T-helper 9 cell (primary cell): ENCODE measurements at places on chromosomes 2 and 18.

DNA sequence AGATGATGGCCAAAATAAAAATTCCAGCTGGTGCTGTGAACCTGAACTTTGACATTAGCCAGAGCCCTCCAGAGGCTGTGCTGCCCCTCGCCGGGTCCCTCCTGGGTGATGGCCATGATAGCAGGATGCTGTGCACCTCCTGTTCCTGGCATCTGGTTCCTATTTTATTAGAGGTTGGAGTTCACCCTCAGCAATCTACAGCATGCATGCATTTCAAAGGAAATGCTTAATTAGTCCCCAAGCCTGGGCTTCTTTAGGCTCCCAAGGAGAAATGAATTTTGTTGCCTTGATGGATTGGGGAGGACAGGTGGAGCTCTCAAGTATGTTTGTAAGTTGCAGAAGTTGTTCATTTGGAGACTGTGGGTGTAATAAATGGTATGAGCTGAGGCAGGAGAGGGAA lies 166.9 kb downstream of the GLI2 start:
- DNase-seq, result no peak

- DNase-seq, result no peak
Measured at GRCh38 chr2:43318791-43319190, 92.4 kb upstream of the ZFP36L2 start.

- DNase-seq, result no peak
Measured at GRCh38 chr2:177058747-177059146, 153.8 kb upstream of the HNRNPA3 start.

DNA sequence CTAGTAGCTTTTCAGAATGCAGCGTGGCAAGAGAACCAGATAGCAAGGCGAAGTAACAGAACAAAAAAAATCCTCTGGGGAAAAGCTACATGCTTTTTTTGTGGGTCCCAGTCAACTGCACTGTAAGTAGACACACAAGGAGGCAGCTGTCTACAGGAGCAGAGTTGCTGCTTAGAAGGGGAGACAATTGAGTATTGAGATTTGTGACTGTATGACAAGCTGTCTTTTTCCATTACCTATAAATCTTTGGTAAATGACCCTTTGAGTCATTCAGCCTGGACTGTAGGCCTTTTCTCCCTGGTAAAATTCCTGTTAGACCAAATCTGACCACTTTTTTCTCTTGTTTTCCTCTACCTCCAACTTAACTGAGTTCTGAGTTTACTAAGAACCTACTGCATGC lies 144.1 kb upstream of the FOSL2 start:
- DNase-seq, result no peak

GRCh38 chr2:109604597-109604996 lies 9.2 kb downstream of the SEPTIN10 start:
- no peak for DNase-seq

- no peak for DNase-seq
Measured at GRCh38 chr18:54835944-54836343, 7.7 kb downstream of the RAB27B start.

GRCh38 chr18:24003903-24004640 lies 10.5 kb upstream of the TTC39C start:
- no peak for DNase-seq

DNA sequence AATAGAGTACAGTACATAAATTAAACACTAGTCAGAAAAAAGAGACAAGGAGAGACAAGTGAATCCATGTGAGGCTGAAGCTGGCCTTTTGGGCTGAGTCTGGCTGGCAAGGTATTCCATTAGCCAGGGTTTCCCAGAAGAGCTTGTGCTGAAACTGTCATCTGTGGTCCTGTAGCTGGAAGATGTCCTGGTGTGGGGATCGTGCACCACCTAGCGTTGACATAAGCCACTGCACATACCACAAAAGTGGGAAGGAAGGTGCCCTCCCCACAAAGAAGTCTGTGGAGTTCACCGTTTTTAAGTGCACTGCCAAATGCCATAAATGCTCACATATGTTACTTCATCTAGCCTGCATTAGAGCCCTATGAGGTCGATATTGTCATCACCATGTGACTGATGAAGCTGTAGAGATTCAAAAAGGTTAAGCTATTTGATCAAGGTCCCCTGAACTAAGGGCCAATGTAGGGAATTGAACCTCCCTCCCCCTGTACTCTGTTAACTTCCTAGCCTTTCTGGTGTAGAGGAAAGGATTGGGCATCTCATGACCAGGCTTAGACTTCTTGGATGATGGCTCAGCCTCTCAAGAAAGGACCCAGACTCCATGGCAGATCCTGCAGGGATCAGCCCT lies 31.9 kb upstream of the GALNT14 start:
- DNase-seq, result peak; percentile 20

DNA sequence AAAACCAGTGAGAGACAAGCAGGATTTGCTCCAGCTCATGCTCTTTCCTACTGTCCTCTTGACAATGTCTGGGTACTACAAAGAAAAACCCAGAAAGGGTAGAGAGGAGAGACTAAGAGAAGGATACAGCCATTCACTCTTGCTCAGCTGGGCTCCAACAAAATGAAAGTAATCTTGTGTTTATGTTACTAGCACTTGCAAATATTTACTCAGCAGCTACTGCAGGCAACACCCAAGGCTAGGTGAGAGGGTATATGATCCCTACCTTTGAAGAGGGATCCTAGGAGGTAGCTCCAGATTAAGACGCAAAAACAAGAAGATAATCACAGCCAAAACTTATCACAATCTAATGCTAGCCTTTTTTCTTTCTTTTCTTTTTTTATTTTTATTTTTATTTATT lies 329.6 kb upstream of the ACVR2A start:
- no peak for DNase-seq

GRCh38 chr2:183455056-183455455 lies 330.8 kb downstream of the NUP35 start:
- DNase-seq, result no peak

GRCh38 chr2:177611310-177611886 lies 218.8 kb downstream of the AGPS start:
- no peak for DNase-seq

DNA sequence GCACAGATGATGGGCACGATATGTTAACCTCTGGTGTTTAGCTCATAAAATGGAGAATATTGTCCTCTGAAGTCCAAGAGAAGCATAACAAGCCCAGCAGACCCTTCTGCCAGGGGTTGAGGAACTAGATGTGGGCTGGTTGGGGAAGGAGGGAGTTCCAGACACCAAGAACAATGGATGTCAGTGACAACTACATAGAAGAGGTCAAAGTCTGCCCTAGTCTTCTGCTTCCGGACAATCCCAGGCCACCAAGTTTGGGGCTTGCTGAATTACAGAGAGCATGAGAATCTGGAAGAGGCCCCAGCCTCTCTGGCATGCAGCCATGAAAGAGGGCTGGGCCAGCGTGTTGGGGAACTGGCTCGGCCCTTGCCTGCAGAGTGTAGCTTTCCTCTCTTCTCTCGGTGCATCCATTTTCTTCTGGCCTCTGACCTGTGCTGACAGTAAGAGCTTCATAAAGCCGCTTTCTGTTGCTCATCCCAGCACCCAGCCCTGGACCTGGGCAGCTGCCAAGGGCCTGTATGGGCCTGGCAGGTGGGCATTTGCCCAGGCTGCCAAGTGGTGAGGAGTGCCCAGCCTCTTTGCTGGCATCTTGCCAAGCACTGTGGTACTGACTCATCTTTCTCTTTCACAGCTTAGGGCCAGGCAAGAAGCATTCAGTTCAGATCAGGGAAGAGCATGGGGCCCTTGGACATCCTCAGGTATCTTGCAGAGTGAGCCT lies 14.6 kb upstream of the LAPTM4A start:
- DNase-seq, result no peak

- no peak for DNase-seq
Measured at GRCh38 chr2:72330652-72331051, 183.0 kb upstream of the CYP26B1 start.

DNA sequence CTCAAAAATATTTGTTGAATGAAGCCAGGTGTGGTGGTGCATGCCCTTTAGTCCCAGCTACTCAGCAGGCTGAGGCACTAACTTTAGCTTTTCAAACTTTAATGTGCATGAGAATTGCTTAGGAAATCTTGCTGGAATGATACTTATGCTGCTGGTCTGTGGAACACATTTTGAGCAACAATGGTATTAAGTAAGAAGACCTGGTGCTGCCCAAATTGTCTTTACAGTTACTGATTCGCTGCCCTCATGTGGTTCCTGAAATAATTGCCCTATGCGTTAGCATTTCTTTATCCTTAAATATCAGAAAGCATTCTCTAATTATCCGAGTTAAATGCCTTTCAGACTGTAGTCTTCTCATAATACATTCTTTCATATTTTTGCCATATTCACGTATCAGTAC lies 76.0 kb upstream of the SESTD1 start:
- DNase-seq, result no peak

DNA sequence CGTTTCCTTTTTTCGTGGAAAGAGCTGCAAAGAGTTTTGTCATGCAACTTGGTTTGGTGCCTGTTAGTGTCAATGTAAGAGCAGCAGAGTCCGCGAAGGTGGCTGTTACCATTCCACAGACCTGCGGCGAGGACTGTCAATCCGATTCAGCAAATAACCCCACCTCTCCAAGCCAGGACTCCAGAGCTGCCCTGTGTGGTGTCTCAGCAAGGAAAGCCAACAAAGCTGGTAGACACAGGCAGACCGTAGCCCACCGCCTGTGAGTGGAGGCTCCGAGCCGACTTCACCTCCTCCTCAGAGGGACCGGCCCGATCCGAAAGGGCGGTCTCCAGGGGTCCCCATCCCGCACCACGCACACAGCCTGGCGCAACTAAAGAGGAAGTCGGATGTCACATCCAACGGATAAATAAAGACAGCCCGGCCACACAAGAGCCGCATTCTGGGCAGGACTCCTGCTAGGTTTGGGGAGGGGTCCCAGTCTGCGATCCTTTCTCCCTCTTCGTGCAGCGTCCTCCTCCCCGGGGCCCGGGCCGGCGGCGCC lies 819 bp downstream of the ANKRD44 start:
- DNase-seq, result peak; percentile 26

- peak; percentile 50 for DNase-seq
Measured at GRCh38 chr2:11681722-11682589, 12.0 kb upstream of the NTSR2 start.

DNA sequence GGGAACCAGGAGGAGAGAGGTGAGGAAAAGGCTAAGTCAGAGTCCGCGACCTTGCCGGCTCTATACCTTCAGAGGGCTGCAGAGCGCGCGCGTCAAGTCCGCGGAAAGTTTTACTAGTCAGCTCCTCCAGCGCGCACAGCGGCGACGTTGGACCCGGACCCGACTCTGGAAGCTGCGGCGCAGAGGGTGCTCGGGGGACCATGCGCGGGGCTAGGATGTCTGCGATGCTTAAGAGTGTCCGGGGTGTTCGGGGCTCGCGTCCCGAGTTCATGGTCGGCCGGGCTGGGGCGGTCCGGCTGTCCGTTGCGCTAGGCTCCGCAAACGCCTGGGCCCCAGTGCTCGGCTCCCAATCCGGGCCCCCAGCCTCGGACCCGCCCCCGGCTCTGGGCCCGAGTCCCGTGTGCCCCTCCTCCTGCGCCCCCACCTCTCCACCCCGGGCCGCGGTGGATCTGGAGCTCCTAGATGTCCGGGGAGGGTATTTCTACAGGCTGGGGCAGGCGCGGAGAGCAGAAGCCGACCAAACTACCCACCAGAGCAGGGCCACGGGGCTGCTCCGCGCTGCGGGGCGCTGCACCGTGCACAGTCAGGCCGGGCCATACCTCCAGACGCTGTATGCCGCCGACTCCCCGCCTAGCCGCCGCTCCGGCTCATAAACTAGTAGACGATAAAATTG lies at the start of gene LBX2:
Gene LBX2 (minus strand): TSS at position 337 of the 673 bp plus-strand sequence. CDS start 66 bp downstream, at position 271.
- no peak for DNase-seq

GRCh38 chr2:232488721-232489300 lies 1.2 kb upstream of the ECEL1 start:
- DNase-seq, result no peak

GRCh38 chr18:37873416-37873815 lies 307.8 kb upstream of the CELF4 start:
- no peak for DNase-seq

- DNase-seq, result no peak
Measured at GRCh38 chr2:216257089-216257488, 115.2 kb downstream of the MARCHF4 start.

DNA sequence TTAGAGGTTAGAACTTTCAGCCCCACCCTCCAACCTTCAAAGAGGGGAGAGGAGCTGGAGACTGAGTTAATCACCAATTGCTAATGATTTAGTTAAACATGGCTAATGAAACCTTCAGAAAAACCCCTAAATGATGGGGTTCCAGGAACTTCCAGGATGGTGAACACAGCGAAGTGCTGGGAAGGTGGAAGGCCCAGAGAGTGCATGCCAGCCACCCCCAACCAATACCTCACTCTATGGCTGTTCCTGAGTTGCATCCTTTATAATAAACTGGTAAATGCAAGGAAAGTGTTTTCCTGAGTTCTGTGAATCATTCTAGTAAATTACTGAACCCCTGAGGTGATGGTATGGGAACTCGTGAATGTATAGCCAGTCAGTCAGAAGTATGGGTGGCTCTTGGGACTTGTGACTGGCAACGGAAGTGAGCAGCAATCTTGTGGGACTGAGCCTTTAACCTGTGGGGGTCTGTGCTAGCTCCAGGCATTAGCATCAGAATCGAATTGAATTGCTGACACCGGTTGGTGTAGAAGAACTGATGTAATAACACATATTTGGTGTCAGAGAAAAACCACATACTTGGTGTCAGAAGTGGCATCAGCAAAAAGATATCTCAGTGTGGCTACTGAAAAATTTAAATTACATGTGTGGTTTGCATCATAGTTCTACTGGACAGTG lies 37.4 kb downstream of the NPHP1 start:
- no peak for DNase-seq

DNA sequence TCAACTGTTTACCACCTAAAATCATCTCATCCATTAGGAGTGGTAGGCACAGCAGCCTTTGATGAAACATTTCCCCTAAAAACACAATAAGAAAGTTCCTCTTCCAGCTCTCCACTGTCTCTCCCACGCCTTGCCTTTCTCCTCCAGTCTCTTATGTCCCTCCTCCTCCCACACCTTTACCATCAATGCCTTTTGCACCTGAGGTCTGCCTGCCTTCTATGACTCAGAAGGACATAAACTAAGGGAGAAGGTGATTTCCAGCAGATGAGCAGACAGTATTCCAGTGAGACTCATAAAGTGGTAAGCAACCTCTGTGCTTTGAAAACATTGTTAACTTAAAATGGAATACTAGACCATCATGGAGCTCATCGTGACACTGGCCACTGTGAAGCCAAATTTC lies 34.2 kb upstream of the NDUFV2 start:
- no peak for DNase-seq

- no peak for DNase-seq
Measured at GRCh38 chr2:160156100-160156499, 44.0 kb downstream of the ITGB6 start.

- no peak for DNase-seq
Measured at GRCh38 chr18:47968721-47969120, 38.3 kb upstream of the SMAD2 start.

GRCh38 chr18:50633992-50634391 lies 74.1 kb downstream of the MAPK4 start:
- no peak for DNase-seq

GRCh38 chr18:73891572-73892421 lies 255.8 kb downstream of the FBXO15 start:
- DNase-seq, result no peak

GRCh38 chr2:188664416-188664815 lies 309.8 kb upstream of the COL3A1 start:
- DNase-seq, result no peak
